ENCODE measurements at places on chromosomes 16 and 17. TPM values are rescaled to one million over a fixed set of nuclear protein-coding genes. Genes with fewer than 3 reads are reported as not detected.

Gene MYL11
- total RNA-seq = 0.39 TPM

Gene IL17C
- total RNA-seq = not detected

Gene MPO
- not detected for total RNA-seq

Gene IGF2BP1
- total RNA-seq = 53.9 TPM

Gene CLEC3A
- total RNA-seq = not detected

Gene SULT1A4
- 37.4 TPM for total RNA-seq

Gene PRAC1
- not detected for total RNA-seq

Gene EME1
- total RNA-seq = 16.0 TPM

Gene ASGR1
- 0.70 TPM for total RNA-seq

Gene DNAI2
- 0.06 TPM for total RNA-seq

Gene PLXDC1
- 0.02 TPM for total RNA-seq

Gene KRT20
- total RNA-seq = 0.41 TPM

Gene HAS3
- 37.5 TPM for total RNA-seq

Gene FGF11
- 1.0 TPM for total RNA-seq

Gene SPNS2
- 11.3 TPM for total RNA-seq

Gene ANKRD40
- 48.8 TPM for total RNA-seq

Gene ZSCAN10
- total RNA-seq = not detected

Gene CCL3
- total RNA-seq = not detected

Gene SRL
- total RNA-seq = 0.06 TPM

Gene SYT17
- 13.8 TPM for total RNA-seq

Gene SCGB1C2
- total RNA-seq = not detected

Gene TEFM
- 21.9 TPM for total RNA-seq

Gene KRTAP2-1
- total RNA-seq = not detected

Gene ALOX15B
- 0.33 TPM for total RNA-seq

Gene FBXL16
- total RNA-seq = 11.9 TPM

Gene SMARCE1
- 103 TPM for total RNA-seq

Gene HSD17B1
- total RNA-seq = 1.6 TPM

Gene TMED6
- not detected for total RNA-seq

Gene HS3ST2
- total RNA-seq = not detected

Gene HS3ST3A1
- total RNA-seq = 0.31 TPM

Gene MT4
- total RNA-seq = not detected

Gene CHRNE
- total RNA-seq = 0.12 TPM

Gene ETV4
- 62.4 TPM for total RNA-seq

Gene ZG16
- total RNA-seq = not detected

Gene HNF1B
- 18.7 TPM for total RNA-seq

Gene NOL11
- 80.5 TPM for total RNA-seq

Gene GGT6
- not detected for total RNA-seq

Gene GAS2L2
- 0.07 TPM for total RNA-seq

Gene CIAO3
- total RNA-seq = 31.1 TPM

Gene ANKRD40CL
- total RNA-seq = not detected

Gene PDIA2
- total RNA-seq = 0.77 TPM

Gene KRT14
- total RNA-seq = 0.17 TPM

Gene SP6
- total RNA-seq = 5.9 TPM

Gene CCDC78
- 6.3 TPM for total RNA-seq

Gene TBC1D3K
- total RNA-seq = not detected

Gene BCKDK
- 52.2 TPM for total RNA-seq

Gene ATP2C2
- total RNA-seq = 0.31 TPM

Gene SHISA9
- 0.13 TPM for total RNA-seq

Gene ZP2
- total RNA-seq = not detected

Gene ANKS4B
- total RNA-seq = not detected

Gene CBFA2T3
- total RNA-seq = 0.85 TPM

Gene ZNF594
- total RNA-seq = 1.3 TPM

Gene SULT1A2
- 0.12 TPM for total RNA-seq

Gene ITPRIPL2
- total RNA-seq = 12.0 TPM

Gene SLC39A11
- 13.6 TPM for total RNA-seq

Gene MAZ
- total RNA-seq = 167 TPM

Gene CARD14
- total RNA-seq = 0.28 TPM

Gene ARL4D
- total RNA-seq = 26.8 TPM

Gene GPT2
- 11.0 TPM for total RNA-seq

Measured in A549 treated with Hydrocortisone at 1 μM for 4 hours (cell line).